SW480 (cell line): ENCODE measurements at places on chromosomes 6 and 20.

- no peak for DNase-seq
These were observed 8.5 kb upstream of the POU5F1 start for GRCh38 chr6:31179042-31179386.

- no peak for DNase-seq
These were observed 139.1 kb downstream of the CDH4 start for GRCh38 chr20:61391185-61391584.

DNA sequence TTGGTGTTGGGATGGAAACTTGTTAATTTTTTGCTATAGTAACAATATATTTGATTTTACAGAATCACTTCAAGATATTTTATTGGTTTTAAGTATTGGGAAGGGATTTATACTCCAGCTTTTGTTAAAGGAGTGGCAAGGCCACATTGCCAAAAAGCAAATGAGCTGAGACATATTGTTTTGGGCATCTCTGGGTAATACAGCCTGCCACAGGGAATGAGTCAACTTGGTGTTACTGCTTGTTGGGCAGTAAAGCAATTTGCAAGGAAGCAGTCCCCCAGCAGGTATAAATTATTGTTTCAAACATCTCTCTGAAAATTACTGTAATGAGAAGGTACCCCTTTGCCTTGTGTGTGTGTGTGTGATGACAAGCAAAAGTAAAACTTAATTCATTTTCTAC, 868.3 kb upstream of the FLRT3 start:
- no peak for DNase-seq

DNA sequence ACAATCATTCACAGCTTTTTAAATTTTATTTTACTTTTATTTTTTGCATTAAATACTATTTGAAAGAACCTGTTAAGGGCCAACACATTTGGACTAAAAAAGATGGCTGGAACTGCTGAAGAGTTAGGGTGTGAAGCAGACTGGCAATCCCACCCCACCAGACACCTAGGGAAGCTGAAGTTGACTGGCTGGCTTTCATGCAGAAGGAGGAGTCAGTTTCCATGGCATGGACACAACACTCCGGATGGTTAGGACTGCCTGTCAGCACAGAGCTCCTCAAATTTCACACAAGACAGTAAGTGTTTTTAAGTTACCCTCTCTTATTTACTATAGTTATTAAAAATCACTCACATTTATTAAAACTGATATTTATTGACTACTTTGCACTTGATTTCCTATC, at the start of gene ANKRD66:
Gene ANKRD66, plus strand, starts transcription at position 238 of the 400 bp plus-strand sequence. CDS start 5,016 bp downstream, outside the sequence.
- DNase-seq, result no peak

DNA sequence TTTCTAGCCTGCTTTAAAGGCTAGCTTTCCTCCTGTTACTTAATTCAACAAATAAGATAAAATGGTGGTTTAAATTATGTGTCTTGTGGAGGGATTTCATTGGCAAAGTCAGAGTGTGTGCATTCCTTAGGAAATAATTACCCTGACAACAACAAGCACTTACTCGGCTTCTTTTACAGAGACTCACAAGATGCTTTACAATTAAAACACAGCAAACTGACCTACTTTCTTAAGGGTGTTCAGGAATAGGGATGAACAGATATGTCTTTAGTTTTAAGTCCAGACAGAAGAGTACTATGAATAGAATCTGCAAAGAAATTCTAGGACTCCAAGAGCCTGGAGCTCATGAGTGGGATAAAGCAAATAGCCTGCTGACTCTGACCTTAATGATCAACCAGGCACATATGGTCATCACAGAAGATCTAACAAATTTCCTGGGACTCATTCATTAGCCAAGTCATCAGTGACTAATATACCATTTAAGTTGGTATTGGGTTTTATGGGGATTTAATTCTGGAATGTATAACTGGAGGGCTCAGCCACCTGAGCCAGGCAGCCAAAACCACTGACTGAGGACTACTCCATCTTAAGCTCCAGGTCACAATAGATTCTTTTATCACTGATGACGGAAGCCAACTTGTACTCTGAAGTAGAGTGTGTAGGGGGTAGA, 161.8 kb upstream of the RIMS1 start:
- DNase-seq, result no peak

DNA sequence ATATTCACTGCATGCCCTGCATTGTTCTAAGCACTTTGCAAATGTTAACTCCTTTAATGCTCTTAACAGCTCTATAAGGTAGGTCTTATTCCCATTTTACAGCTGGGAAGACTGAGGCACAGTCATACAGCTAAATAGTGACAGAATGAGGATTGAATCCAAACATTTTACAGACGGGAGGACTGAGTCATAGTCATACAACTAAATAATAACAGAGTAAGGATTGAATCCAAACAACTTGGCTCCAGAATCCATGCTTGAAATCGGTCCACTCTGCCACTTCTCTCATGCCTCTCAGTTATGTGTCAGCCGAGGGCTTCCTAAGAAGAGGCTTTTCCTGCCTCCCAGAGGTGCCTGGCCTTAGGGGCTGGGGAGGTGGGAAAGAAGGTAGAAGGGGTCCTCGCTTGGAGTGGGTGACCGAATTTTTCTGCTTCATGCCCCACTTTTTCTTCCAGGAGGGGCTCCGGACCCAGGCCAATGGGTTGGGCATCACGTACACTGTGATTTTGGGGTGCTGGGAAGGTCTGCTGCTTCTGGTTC, 137.4 kb upstream of the RNF24 start:
- no peak for DNase-seq

- no peak for DNase-seq
These were observed 188.2 kb downstream of the WDR27 start for GRCh38 chr6:169513478-169514193.

DNA sequence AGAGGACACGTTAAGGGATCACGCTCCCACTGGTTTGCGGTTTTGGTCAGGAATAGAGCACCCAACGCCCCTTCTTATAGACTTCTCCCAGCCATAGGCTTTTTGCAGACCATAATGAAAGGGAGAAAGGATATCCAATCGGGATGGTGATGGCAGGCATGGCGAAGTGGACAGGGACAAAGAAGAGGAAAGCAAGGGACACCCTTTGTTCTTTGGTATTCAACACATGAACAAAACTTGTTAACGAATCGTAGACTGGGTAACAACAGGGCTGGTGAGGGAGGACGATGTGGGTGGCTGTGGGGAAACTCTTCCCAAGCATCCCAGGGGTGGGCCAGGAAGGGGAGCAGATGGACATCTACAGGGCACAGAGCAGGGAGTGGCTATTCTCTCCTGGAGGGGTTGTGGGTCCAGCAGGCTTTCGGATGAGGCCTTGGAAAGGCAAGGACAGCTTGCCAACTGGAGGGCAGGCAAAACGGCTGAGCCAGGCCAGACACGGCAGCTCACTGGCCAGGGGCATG, 1.4 kb upstream of the HSP90AB1 start:
- DNase-seq, result no peak

DNA sequence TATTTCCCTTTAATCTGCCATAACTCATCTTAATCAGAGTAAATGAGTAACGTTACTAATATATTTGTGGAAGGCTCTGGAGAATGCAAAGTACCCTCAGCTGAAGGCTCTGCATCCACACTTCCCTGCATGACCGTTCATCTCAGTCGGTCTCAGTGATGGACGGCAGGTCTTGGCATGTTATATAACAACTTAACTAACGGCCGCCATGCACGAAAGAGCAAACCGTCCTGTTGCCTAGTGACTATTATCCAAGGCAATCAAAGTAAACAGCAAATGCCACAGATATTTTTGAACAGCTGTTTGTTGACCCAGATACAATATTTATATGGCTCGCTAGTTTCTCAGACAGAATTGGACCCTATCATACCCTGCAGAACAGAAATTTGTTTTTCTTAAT, 194.9 kb upstream of the SMLR1 start:
- no peak for DNase-seq

- DNase-seq, result no peak
These were observed 9.9 kb downstream of the OR2B6 start for GRCh38 chr6:27966816-27967426.

GRCh38 chr6:28657769-28658465, 132.2 kb downstream of the GPX5 start:
- DNase-seq, result peak; percentile 64

- DNase-seq, result no peak
These were observed 466.2 kb downstream of the TFAP2A start for GRCh38 chr6:9948678-9949077.

DNA sequence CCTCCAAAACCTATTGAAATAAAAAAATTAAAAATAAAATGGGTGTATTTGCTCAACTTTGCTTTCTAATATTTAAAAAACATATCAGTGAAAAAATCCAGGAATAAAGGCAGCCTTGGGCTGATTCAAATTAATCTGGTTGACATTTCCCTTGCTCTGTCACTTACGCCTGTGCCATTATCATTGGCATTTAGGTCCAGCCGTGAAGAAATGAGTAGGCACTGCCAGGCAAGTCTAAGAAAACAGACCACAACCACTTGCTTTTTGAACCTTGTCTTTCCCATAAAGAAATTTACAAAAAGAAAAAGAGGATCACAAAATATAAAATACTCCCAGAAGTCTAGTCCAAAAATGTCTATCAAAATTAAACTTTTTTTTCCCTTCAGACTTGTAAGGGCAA, 59.2 kb upstream of the HBS1L start:
- no peak for DNase-seq

DNA sequence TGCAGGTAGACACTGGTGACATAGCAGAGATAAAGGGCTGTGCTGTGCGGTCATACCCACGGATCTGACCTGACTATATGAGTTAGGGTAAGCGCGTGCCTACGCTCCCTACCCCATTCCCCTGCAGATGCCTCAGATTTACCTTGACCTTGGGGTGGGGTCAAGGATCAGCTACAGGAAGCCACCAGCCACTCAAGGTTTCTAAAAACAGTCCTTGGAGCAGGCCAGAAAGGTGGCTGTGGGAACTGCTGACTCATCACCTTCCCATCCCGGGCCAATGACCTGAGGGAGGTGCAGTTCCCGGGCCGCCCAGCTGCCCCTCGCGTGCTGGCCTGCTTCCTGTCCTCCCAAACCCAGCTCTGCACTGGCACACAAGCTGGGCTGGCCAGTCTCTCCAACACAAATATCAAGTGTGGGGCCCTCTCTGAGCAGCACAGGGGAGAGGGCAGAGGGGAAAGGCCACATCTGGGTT, 23.0 kb downstream of the KCNK5 start:
- DNase-seq, result no peak

- no peak for DNase-seq
These were observed 118.3 kb downstream of the RALGAPA2 start for GRCh38 chr20:20594171-20594530.

DNA sequence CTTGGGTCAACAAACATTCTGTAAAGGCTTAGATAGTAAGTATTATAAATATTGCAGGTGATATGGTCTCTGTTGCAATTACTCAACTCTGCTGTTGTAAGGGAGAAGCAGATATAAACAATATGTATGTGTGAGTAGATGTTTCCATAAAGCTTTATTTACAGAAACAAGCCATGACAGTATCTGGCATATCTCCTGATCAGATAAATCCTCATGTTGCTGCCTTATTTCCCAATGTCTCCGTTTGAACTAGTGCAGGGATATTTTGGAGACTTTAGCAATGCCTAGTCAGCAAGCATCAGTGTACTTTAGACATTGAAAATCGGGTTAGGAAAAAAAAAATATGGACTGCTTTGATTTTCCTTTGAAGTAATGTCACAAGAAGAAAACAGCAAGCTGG, 96.1 kb downstream of the LAMA2 start:
- no peak for DNase-seq

DNA sequence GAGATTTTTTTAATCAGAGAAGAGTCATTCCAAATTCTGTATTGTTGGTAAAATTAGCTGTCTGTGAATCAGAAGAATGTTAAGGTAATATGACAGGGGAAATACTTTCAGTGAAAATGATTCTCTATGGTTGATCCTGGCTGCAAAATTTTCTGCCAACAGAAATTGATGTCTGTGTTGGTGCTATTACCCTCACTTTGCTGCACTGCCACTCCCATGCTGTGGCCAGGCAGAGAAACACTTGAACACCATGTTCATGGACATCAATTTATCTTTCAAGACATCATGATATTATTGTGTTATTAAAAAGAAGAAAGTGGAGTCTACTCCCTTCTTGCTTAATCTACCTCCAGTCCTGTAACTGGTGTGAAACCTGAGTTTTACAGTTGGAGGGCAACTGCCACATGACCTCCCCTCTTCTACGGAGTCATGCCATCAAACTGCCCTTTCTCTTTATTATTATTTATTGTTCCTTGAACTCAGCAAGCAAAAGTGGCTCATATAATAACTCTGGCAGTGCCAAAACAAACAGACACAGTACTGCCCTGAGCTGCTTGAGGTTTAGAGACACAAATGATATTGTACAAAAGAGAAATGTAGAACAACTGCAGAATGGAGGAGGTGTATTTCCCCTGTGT, 288.0 kb upstream of the JAG1 start:
- DNase-seq, result no peak

GRCh38 chr6:44074439-44074812, 52.8 kb downstream of the MRPL14 start:
- DNase-seq, result peak; percentile 79

- no peak for DNase-seq
These were observed 36.9 kb upstream of the CCDC167 start for GRCh38 chr6:37536491-37537190.

- DNase-seq, result no peak
These were observed 117.2 kb downstream of the BACH2 start for GRCh38 chr6:90179190-90180169.

DNA sequence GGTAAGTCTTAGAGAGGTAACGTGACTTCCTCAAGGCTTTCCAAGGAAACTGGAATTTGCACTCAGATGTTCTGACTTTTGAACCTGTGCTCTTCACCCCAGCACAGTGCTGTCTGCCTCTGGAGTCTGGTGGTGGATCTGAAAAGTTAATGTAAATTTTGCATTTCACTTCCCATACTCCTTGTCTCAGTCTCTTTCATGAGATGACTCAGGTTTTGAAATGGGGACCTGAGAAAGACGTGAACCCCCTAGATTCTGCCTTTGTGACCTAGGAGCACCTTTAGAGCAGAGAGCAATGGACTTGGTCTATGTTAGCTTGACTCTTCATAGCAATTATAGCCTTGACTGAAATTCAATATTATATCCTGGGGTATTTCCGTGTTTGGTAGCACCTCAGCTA, 223.0 kb downstream of the QKI start:
- DNase-seq, result no peak

DNA sequence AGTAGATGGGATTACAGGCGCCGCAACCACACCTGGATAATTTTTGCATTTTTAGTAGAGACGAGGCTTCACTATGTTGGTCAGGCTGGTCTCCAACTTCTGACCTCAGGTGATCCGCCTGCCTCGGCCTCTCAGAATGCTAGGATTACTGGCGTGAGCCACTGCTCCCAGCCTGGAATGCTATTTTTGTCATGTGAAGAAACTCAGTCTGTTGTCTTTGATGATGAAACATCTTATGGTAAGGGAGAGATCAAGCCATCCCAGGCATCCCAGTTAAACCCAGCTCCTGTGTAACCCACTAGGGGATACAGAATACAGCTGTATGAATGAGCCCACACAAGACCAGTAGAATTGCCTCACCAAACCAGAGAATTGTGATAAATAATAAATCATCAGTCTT, 83.6 kb upstream of the RBM24 start:
- no peak for DNase-seq

- no peak for DNase-seq
These were observed 22.1 kb downstream of the BACH2 start for GRCh38 chr6:90274451-90275030.

- no peak for DNase-seq
These were observed 43.1 kb downstream of the SYNJ2 start for GRCh38 chr6:158024566-158025297.
